ENCODE measurements at places on chromosomes 1 and 21. TPM values are rescaled to one million over a fixed set of nuclear protein-coding genes. Genes with fewer than 3 reads are reported as not detected.

Gene PRELP
- not detected for total RNA-seq

Gene LIPI
- total RNA-seq, result not detected

Gene NDUFS5
- 978 TPM for total RNA-seq

Gene LCE1A
- total RNA-seq, result not detected

Gene BSND
- total RNA-seq, result not detected

Gene CYP4B1
- not detected for total RNA-seq

Gene TAF12
- total RNA-seq, result 32.4 TPM

Gene PTTG1IP
- total RNA-seq, result 218 TPM

Gene LAMTOR5
- 160 TPM for total RNA-seq

Gene SYTL1
- total RNA-seq, result 14.7 TPM

Gene ERVH48-1
- total RNA-seq, result 0.07 TPM

Gene PRAMEF7
- not detected for total RNA-seq

Gene E2F2
- total RNA-seq, result 2.5 TPM

Gene C1orf53
- 4.3 TPM for total RNA-seq

Gene LYPD8
- total RNA-seq, result not detected

Measured in cardiac muscle cell (in vitro differentiated cells and primary cell).